ENCODE measurements at places on chromosomes 2 and 18.

DNA sequence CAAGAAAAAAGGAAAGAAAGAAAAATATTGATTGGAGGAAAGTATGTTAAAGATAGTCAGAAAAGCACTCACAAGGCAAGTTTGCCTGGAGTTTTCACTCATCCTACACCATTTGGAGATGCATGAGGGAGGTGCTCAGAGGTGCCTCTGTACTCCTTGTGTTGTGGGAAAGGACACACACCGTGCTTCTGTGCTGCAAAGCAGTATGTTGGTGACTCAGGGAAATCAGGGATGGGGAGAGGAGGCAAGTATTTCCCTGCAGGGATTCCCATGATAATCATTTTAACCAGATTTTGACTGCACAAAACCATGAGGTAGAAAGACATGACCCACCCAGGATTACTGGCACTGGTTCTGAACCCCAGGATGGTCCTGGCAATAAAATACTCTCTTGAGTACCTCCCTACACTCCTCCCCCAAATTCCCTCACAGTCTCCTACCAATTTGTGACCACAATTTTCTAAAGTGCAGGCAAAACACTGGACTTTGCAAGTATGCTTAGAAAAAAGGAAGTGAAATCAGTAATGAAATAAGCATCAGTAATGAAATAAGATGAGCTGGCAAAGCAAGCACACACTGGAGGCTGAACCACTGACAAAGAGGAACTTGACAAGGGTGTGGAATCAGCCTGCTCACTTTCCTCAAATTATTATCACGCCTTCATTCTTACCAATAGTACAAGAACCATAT is 155.5 kb upstream of the ACVR2A start:
- no peak for DNase-seq

GRCh38 chr2:209872675-209873074 is 101.0 kb downstream of the UNC80 start:
- DNase-seq = no peak

DNA sequence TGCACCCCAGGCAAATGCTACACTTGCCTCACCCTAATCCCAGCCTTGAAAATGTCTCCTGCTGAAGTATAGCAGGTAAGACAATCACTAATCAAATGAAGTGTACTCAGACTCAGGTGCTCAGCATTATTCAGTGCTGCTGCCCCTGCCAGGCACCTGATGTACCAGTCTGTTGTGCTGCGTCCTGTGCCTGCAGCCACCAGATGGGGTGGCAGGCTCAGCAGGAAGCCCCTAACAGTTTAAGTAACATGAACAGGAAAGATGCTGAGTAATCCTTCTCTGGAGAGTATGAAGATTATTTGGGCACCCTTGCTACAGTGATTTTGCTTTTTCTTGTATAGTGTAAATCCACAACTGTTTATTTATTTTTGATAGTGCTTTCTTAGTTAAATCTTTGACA is 69.1 kb downstream of the TACR1 start:
- no peak for DNase-seq

- DNase-seq = no peak
These were observed 169.6 kb upstream of the SIX2 start for GRCh38 chr2:45178854-45179253.

DNA sequence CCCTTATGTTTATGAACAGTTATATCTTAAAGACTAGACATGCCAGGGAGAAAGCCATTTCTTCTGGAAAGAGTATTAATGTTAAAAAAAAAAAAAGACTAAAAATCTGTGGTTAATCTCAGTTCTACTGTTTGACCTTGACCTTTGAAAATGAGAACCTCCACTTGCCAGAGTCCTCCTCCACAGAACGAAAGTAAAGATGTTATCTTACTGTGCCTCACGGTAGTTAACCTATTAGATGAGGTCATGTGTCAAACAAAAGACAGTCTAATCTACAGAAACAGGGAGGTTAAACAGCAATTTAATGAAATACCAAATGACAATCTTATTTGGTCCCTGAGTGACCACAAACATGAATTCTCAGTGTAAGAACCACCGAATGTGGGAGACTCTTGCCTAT is 51.2 kb downstream of the SLC14A2 start:
- DNase-seq = no peak

- DNase-seq = peak; percentile 44
These were observed 74.1 kb downstream of the TLK1 start for GRCh38 chr2:171086352-171087290.

- no peak for DNase-seq
These were observed 322.3 kb downstream of the KCNS3 start for GRCh38 chr2:18200771-18201170.

GRCh38 chr18:50454387-50454988 is 79.6 kb downstream of the SKA1 start:
- DNase-seq = no peak

- no peak for DNase-seq
These were observed 105.5 kb downstream of the GYPC start for GRCh38 chr2:126761256-126761980.

GRCh38 chr2:74740395-74740740 is 86.3 kb downstream of the SEMA4F start:
- no peak for DNase-seq

All from activated gamma-delta T cell treated with Interleukin-2 at 50 U/mL for 16 hours (primary cell).